ENCODE measurements at places on chromosomes 16 and 17.
A peak's percentile ranks its signal among the peaks of the same experiment; 100 is the strongest.

- no peak for DNase-seq
These were observed at the start of gene FAM20A for GRCh38 chr17:68600931-68601564. TSS of gene FAM20A (minus strand) at chr17:68601367. CDS start at chr17:68600666, 701 bp downstream.

- DNase-seq: peak; percentile 35
These were observed 1.2 kb upstream of the MPRIP start for GRCh38 chr17:17041018-17041521.

GRCh38 chr16:60203525-60204124, 1469.5 kb upstream of the GOT2 start:
- no peak for DNase-seq

DNA sequence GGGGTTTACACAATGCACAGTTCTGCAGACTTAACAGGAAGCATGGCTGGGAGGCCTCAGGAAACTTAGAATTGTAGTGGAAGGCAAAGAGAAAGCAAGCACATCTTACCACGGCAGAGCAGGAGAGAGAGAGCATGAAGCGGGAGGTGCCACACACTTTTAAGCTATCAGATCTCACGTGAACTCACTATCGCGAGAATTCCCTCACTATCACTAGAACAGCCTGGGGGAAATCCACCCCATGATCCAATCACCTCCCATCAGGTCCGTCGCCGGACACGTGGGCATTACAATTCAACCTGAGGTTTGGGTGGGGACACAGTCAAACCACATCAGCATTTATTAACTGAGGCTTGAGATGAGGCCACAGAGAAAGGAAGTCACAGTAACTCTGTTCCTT, 326.7 kb downstream of the C16orf95 start:
- no peak for DNase-seq

GRCh38 chr16:22189473-22190080, 16.5 kb upstream of the EEF2K start:
- no peak for DNase-seq

GRCh38 chr16:8673611-8674412, 605 bp upstream of the ABAT start:
- no peak for DNase-seq

DNA sequence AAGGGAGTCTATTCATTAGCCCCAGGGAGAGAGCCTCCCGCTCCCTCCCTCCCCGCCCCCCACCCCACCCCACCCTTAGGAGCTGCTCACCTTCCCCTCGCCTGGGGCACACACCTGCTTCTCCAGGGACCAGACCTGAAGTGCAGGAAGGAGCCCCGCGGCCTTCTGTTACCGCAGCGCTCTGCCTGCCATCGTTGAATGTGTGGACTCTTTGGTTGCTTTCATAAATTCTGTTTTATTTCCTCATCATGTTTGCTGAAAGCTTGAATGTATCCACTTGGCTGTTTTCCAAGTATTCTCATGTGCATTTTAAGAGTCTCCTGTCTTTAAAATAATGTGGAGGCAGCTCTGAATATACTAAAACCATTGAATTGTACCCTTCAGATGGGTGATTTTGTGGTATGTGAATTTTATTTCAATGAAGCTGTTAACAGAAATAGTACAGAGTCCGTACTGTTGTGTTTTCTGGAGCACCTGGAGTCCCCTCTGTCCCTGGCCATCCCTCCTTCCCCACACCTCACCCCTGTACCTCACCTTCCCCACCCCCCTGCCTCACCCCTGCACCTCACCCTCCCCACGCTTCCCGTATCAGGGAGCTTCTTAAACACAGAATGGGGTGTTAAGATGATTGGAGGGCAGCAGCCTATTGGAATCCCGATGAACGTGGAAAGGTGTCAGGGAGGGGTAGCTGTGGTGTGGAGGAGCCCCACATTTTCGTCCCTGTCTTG, 25.5 kb downstream of the RAB11FIP3 start:
- DNase-seq: no peak

DNA sequence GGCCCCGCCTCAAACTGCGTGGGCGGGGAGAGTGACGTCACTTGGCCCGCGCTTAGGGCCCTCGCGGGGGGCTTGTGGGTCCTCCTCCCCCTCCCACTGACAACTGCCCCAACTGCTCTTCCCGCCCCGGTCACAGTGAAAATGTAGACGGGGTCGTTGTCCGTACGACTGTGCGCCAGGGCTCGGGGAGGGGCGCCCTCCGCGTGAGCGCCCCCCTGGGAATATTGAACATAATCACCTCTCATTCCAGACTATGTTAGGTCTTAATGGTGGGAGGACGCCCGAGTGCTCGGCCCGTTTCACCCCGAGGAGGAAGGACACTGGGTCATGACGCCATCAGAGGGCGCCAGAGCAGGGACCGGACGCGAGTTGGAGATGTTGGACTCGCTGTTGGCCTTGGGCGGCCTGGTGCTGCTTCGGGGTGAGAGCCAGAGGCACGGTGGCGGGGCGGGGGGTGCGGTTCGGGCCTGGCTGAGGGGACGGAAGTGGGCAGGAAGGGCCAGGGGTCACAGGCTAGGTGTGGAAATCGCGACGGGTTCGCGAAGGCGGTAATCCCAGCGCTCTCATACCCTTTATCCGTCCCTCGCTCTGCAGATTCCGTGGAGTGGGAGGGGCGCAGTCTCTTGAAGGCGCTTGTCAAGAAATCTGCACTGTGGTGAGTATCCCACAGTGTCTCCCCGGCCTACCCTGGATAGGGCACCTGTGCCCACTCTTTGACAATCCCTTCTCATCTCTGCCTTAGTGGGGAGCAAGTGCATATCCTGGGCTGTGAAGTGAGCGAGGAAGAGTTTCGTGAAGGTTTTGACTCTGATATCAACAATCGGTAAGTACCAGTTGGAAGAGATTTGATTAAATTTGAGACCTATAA, at the start of gene ELP5:
Gene ELP5 (plus strand): TSS at position 40 of the 868 bp plus-strand sequence. CDS start 336 bp downstream, at position 376.
- peak; percentile 95 for DNase-seq

DNA sequence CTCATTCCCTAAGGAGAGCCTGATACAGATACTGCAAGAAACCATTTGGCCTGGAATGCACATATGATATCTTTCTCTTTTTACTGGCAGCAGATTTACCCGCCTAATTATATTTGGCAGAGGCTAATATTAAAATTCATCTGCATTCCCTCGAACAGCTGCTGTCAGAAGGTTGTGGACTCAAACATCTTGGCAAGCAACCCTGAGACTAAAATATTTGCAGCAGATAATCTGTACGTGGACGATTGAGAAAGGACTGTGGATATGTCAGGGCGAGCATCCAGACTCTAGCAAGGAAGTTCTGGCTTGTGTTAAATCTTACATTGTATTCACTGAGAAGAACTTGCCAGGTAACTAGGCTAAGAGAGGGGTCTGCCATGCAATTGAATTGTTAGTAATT, 65.2 kb downstream of the SNX20 start:
- no peak for DNase-seq

GRCh38 chr16:11705311-11706025, 37.2 kb downstream of the TXNDC11 start:
- no peak for DNase-seq

GRCh38 chr16:73185737-73186136, 137.8 kb upstream of the ZFHX3 start:
- no peak for DNase-seq

- no peak for DNase-seq
These were observed 11.9 kb downstream of the PER1 start for GRCh38 chr17:8140065-8141029.
